ENCODE measurements at places on chromosomes 5 and 9.

DNA sequence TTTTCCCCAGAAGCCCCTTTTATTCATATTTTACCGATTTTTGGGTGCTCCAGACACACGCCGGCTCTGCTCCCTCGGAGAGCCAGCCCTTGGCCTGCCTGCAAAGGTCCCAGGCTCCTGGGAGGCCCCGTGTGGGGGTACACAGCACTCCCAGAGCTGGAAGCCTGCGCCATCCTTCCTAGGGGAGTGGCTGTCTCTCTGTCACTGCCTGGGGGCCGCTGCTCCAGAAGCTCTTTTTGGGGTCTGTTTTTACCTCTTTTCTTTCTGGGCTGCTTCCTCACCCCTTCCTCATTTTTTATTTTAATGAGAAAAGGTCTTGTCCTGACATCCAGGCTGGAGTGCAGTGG lies 119.1 kb upstream of the COL5A1 start:
- DNase-seq = no peak

GRCh38 chr5:10199692-10200091 lies 50.0 kb downstream of the ATPSCKMT start:
- no peak for DNase-seq

GRCh38 chr9:69097064-69097463 lies 61.5 kb downstream of the FXN start:
- DNase-seq = no peak

- DNase-seq = no peak
These were observed 113.1 kb upstream of the TNC start for GRCh38 chr9:115230924-115231515.

DNA sequence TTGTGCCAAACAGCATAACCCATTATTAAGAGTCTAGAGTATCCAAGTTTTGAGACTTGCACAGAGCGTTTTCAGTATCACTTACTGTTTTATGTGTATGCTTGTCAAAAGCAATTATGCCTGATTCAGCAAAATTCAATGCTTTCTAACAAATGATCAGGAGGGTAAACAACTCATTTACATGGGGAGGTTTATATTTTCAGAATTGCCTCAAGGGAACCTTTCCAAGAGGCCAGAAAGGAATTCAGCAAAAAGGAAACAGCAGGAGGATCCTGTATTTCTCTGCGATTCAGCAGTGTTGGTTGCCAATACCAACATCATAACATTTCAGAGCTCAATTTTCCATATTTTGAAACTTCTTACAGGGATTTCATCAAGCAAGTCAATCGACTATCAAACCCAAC lies 69.3 kb upstream of the DAB2 start:
- DNase-seq = no peak

DNA sequence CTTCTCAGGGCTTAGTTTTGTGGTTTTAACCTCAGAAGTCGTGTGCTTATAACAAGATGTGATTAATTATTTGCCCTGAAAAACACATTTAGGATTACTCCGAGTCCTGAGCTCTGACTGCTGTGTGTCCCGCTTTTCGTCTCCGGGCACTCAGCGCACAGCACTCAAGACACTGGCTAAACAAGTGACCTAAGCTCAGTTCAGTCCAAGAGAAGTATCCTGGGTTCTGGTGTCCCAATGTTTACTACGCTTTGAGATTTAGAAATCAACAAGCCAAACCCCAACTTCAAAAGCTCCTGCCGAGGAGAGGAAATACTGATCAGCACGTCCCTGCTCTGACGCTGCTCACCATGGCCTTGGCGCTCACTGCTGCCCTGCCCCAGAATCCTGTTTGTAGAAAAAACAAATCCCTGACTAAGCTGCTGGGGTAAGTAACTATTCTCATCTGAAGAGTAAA lies 53.2 kb downstream of the IPPK start:
- no peak for DNase-seq

- DNase-seq = no peak
These were observed 320.3 kb upstream of the CLINT1 start for GRCh38 chr5:158179271-158179670.

GRCh38 chr5:159787837-159788236 lies 128.4 kb upstream of the ADRA1B start:
- DNase-seq = no peak

- DNase-seq = no peak
These were observed 233.6 kb downstream of the ACTL7B start for GRCh38 chr9:108621991-108622855.

- DNase-seq = no peak
These were observed 220 bp downstream of the NOTCH1 start for GRCh38 chr9:136545692-136545964.

- DNase-seq = no peak
These were observed 12.1 kb upstream of the SLC2A8 start for GRCh38 chr9:127384901-127385300.

- DNase-seq = peak; percentile 65
These were observed 861 bp downstream of the ZFYVE16 start for GRCh38 chr5:80408484-80409366.

GRCh38 chr9:7570107-7570720 lies 229.4 kb downstream of the DMAC1 start:
- peak; percentile 62 for DNase-seq

DNA sequence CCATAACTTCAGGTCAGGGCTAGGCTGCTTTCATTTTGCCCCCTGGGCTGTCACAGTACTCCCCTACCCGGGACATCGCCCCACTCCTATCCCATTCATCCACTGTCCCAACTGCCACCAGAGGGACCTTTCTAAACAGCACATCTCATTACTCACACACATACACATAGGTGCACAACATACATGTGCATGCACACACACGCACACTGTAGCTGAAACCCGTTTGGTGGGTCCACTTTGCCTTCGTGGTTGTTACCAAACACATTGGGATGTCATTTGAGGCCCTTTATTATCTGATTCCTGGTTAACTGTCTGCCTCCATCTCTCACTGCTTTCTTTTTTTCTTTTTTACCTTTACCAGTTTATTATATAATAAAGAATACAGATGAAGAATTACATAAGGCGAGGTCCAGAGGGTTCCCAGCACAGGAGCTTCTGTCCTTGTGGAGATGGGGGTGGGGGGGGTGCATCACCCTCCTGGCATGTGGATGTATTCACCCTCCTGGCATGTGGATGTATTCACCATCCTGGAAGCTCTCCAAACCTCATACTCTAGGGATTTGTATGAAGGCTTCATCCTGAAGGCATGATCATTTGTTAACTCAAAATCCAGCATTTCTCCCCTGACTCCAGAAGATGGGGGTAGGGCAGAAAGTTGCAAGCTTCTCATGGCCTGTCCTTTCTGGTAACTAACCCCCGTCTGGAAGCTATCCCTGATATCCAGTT lies 186.0 kb downstream of the GOLPH3 start:
- no peak for DNase-seq

- DNase-seq = no peak
These were observed 60.5 kb downstream of the PCSK5 start for GRCh38 chr9:75950998-75951397.

- DNase-seq = no peak
These were observed 18.9 kb upstream of the PFDN1 start for GRCh38 chr5:140321796-140322195.

GRCh38 chr5:53313145-53313544 lies 167.3 kb upstream of the FST start:
- DNase-seq = no peak

GRCh38 chr9:105026451-105026850 lies 98.5 kb upstream of the ABCA1 start:
- no peak for DNase-seq

GRCh38 chr9:113154471-113154870 lies 3.7 kb downstream of the SLC31A2 start:
- DNase-seq = no peak

DNA sequence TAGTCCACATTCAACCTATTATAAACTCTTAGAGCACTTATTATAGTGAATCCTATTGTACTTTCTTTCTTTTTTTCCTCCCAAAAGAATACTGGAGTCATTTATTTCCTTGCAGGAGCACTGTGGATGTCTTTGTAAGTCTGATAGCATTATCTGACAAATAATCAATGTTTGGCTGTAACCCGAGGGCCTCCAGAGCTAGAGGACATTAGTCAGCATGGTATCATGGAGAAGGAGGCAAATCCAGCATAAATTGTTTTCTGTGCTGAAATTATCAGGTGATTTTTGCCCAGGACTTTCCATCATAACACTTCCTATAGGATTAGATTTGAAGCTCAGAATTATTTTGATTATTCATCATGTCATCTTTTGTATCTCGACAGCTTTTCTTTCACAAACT lies 551.0 kb downstream of the ZNF608 start:
- DNase-seq = no peak

- no peak for DNase-seq
These were observed 228.7 kb downstream of the TUSC1 start for GRCh38 chr9:25449503-25449902.

- no peak for DNase-seq
These were observed 129.6 kb upstream of the NMUR2 start for GRCh38 chr5:152534641-152535040.

GRCh38 chr5:116652196-116652729 lies 77.6 kb upstream of the SEMA6A start:
- peak; percentile 80 for DNase-seq

DNA sequence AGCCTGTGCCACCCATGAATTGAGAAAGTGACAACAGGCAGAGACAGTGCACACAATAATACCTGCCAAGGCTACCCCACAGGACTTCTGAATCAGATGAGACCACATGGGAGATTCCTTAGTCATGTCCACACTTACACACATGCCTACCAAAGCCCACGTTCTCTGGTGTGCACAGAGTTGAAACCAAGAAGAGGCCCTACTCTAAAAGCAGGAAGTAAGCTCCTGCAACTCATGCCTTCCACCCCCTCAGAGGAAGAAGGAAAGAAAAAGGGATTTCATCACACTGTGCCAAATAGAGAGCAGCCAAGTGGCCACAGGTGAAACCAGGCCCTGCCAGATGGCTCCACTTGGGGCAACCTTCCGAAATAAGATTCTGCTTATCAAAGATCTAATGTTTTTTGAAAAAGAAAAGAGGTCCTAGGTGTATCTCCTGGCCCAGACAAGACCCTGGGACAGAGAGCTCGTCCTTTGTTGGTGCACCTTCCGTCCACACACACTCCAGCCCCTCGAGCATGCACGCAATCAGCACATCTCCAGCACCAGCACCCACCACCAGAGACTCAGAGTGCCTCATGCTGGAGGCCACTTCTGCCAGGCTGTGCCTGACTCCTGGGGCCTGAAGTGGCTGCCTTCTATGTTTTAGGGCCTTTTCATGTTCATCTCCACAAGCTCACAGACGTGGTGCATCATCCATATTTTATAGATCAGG lies 114.6 kb upstream of the SPOCK1 start:
- no peak for DNase-seq

GRCh38 chr9:133799716-133800115 lies 61.6 kb upstream of the SARDH start:
- DNase-seq = no peak

GRCh38 chr5:173397516-173397915 lies 69.3 kb upstream of the STC2 start:
- DNase-seq = no peak

- no peak for DNase-seq
These were observed 24.0 kb downstream of the LYRM7 start for GRCh38 chr5:131194725-131195124.

DNA sequence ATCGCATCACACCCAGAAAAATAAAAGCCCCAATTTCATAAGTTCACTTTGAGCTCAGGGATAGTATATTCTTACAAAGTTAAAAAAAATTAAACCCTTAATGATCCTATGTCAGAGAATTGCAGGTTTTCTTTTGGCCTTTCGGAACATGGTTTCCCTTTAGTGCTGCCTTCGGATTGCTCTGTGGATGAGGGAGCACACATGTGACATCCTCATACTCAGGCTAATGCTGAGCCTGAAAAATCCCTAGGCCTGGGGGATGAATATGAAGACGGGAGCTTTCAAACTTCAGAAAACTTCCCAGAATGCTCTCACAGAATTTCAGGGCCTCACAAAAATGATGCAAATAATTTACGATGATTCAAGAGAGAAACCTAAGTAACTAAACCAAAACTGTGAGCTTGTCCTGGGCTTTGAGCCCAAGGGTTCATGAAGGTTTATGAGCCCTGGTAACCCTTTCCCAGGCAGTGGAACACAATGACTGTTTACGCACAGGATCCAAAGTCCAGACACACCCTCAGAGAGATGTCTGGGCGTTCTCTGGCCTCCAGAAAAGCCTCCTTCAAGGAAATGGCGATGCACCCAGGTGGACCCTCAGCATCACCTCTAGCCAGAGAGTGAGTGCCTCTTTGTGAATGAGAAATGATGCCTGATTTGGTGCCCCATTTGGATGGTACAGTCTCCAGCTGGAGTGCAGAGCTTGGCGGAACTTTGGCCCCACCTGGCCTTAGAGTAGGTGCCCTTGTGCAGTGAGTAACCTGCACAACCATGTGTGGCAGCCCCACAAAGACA lies 145.4 kb downstream of the ENTREP1 start:
- no peak for DNase-seq

Data from NCI-H748 treated with DMSO at 0.1 percent for 48 hours (cell line).